ENCODE measurements at places on chromosomes 3 and 15. TPM values are rescaled to one million over a fixed set of nuclear protein-coding genes. Genes with fewer than 3 reads are reported as not detected.

Gene CFAP100
- not detected for total RNA-seq

Gene BFSP2
- not detected for total RNA-seq

Gene UBAP1L
- 2.4 TPM for total RNA-seq

Gene CKMT1B
- total RNA-seq = 0.36 TPM

Gene PRR23C
- not detected for total RNA-seq

Gene SNX1
- total RNA-seq = 102 TPM

Gene LMAN1L
- total RNA-seq = not detected

GRCh38 chr3:42205800-42206514 is 60.0 kb downstream of the CCK start:
- DNase-seq = no peak

GRCh38 chr3:45595364-45596195 is 1.0 kb downstream of the LIMD1 start:
- no peak for DNase-seq

DNA sequence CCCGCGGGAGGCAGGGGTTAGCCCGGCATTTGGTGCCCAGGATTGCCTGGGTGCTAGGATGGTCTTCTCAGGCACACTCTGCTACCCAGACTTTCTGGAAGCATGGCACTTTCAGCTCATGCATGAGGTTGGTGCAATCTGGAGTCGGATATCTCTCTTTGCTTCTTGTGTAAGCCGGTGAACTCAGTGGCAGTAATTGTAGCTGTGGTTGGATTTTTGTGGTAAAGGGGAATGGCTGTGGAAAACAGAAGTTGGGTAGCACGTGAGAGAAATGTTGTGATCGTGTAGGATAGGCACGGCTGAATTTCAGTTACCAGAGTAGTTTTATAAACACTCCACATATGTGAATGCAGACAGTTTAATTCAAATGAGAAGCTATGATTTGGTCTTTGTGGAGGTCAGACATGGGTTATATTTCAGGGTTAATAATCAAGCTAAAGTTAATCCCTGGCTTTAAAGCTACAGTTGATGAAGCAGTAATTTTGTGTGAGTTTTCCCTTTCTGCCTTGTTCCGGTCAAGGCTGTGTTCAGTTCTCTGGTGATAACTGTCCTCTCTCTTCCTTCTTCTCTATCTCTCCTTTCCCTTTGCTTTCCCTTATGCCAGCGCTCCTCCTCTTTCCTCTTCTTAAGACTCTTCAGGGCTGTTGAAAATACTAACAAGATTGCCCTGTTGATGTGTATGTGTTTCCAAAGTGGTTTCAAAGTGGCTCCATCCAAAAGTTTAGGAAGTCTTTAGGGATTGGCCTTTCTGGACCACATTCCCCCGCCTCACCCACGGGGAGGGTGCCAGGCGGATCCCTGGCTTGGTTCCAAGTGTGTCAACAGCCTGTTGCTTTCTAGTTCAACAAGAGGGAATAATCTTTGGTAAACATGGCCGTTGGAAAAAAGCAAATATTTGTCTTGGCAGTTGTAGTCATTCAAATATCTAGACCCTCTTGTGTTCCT is 404.6 kb upstream of the C2CD4B start:
- no peak for DNase-seq

GRCh38 chr15:65599677-65600076 is 11.3 kb downstream of the INTS14 start:
- no peak for DNase-seq

DNA sequence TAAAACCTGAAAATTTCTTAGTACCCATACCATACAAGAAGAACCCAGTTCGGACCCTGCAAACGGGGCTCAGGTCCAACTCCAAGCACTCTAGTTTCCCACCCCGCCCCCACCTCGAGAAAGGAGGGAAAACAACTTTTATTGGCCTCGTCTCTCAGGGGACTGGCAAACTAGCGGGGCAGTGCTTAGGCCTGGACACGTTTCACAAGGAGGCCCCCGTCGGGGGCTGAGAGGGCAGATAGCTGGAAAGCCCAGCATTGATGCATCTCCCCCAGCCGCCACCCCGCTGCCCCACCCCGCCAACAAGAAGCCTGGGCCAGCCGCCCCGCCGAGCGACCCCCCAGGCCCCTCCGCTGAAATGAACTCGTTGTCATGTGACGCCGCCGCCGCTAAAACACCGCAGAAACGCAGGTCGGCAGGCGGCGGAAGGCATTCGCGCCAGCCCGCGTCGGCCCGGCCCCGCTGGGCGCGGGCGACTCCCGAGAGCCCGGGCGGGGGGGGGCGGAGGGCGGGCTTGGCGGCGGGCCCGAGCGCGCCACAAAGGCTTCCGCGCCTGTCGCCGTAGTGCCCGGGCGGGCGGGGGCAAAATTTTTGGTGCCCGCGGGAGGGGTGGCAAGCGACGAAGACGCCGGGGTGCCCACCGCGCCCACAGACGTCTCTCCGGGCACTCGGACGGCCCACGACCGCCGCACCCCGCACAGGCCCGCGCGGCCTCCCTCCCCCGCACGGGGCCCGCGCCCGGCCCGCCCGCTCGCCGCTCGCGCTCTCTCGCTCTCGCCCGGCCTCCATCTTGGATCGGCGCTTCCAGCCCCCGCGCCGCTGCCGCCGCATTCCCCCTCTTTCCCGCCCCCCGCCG is 634 bp downstream of the STAG1 start:
- peak; percentile 71 for DNase-seq

GRCh38 chr15:37206690-37207089 is 106.3 kb upstream of the MEIS2 start:
- no peak for DNase-seq

GRCh38 chr15:57385923-57386390 is 9.7 kb downstream of the CGNL1 start:
- no peak for DNase-seq

DNA sequence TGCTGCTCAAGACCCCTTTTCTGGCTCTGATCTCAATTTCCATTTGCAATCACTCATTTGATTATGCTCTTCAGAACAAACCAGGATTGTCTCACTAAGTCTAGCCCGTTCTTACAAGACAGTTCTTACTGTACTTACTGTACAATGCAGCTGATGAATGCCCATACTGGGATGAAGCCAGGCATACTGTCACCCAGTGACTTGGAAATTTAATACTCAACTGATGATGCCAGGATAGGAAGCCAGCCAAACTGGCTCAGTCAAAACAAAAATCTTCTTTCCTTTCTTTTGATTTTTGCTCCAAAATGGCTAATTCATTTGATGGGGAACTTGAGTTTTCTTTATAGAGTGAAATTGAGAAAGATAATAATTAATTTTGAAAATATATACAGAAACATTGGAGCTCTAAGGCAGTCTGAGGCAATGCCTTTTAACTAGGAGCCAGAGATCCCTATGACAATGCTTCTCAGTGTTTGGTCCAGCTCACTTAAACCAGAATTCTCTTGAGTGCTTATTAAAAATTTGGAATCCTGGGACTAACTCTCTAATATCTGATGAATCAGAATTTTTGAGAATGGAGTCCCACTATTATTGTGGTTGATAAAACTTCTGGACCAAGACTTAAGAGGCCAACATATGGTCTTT is 265.6 kb upstream of the THBS1 start:
- no peak for DNase-seq

DNA sequence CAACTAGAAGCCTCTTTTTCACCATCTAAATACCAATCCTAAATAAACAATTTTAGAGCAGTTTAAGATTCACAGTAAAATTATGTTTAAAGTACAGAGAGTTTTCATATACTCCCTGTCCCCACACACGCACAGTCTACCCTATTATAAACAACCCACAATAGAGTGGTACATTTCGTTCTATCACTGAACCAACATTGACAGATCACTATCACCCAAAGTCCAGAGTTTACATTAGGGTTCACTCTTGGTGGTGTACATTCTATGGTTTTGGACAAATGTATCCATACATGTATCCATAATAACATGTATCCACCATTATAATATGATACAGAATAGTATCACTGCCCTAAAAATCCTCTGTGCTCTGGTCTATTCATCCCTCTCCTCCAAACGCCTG is 89.0 kb downstream of the MLH1 start:
- DNase-seq = no peak

GRCh38 chr15:70556779-70557178 is 206.6 kb downstream of the UACA start:
- DNase-seq = no peak

DNA sequence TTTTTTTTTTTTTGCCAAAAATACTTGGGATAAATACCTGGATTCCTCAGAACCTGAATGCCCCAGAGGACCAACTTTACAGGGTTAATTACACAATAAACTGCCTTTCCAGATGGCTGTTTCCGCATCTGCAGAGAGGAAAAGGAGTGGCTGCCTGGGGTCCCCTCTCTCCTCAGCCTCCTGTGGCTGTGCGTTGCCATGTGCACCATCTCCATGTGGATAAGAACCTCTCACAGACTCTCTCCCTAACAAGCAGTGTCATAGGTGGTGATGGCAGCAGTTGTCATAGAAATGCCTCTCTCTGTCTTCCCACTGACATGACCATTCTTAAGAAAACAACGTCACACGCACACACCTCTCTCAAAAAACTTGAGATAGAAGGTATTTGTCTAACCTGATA is 179.4 kb downstream of the RPLP1 start:
- DNase-seq = no peak

GRCh38 chr3:18481946-18482548 is 56.9 kb upstream of the SATB1 start:
- no peak for DNase-seq

DNA sequence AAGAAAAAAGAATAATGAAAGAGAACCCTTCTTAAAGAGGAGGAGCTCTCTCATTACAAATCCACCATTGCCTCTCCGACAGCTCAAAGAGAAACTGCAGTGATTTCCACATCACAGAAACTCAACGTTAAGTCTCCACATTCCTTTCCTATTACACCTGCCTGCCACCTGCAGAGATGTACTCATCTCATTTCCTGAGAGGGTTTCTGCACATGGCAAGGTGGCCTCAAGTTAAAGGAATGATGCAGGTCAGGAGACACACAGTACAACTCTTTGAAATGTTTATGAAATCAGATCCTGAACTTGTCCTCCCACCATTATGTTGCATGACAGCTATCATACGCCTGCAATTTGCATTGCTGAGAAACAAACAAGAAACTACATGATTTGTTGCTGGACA is 458.4 kb upstream of the ADAMTS9 start:
- no peak for DNase-seq

GRCh38 chr15:98428253-98428989 is 219.9 kb upstream of the IGF1R start:
- peak; percentile 65 for DNase-seq

GRCh38 chr3:23084367-23084766 is 118.8 kb upstream of the UBE2E2 start:
- no peak for DNase-seq

Data from activated CD4-positive, alpha-beta memory T cell treated with anti-CD3 and anti-CD28 coated beads for 36 hours (primary cell).